ENCODE measurements at places on chromosomes 1 and 21.

DNA sequence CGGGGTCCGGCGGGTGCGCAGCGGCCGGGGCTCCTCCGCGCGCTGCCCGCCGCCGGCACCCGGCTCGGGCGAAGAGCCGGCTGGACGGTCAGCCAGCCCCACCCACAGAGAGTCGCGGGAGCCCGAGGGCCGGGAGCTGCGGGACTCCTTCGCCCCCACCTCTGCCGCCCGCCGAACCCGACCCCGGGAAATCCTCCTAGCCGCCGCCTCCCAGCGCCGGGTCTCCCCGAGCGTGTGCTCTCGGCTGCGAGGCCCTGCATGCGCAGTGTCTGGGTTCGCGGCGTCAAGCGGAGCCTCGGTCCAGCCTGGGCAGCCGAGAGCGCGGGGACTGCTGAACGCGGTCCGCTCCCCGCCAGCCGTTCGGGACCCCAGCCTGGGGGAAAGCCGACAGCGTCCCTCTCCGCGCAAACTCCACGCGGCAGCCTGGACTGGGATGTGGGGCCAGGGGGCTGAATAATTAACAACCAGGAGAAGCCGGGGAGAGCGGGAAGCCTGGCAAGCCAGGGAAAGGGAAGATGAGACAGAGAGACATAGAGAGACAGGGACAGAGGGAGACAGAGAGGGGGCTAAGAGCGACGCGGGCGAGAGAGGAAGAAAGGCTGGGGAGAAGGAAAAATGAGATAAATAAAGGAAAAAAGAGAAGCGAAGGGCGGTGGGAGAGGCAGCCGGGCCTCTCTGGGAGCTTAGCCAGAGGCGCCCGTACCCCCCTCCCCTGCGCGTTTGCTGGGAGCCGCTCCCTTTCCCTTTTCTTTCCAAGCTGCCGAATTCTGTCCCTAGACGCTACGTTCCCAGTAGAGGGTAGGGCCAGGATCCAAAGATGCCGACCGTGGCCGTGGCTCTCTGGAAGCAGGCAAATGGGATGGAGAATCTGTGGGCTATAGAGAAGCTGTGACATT is 64.2 kb downstream of the MEF2D start:
- no peak for DNase-seq

- no peak for DNase-seq
These were observed 61.6 kb downstream of the CD46 start for GRCh38 chr1:207813512-207813881.

DNA sequence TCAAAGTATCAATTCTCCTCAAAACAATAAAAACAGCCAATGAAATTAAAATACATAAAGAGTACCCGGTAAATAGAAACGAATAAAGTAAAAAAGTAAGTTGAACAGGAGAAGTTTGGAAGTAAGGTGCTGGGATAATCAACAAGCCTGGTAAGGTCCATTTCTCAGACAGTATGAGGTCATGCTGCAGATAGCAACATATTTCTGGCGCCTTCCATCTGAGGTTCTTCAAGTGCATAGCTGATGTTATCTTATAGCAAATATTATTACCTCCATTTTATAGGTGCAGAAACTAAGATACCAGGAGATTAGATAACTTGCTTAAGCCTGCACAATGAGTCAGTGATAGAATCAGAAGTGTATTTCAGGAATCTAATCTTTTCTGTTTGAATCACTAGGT is 23.7 kb upstream of the CEP350 start:
- DNase-seq: no peak

GRCh38 chr1:5616366-5617178 is 375.7 kb downstream of the NPHP4 start:
- DNase-seq: no peak

DNA sequence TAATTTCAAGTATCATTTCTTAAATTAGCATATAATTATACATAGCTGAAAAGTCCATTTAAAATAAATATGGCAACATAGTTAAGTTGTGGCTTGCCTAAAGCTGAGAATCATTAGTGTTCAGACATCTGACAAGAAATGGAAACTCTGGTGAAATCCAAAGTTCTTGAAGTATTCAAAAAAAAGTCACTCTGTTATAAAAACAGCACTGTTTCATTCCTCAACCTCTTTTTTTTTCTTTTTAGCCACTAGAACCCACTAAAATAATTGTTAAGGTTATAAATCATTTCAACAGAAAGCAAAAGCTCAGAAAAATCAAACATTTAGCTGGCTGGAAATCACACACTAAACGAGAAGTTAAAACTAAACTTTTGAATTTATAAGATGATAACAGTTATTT is 476.7 kb downstream of the LTN1 start:
- DNase-seq: no peak

DNA sequence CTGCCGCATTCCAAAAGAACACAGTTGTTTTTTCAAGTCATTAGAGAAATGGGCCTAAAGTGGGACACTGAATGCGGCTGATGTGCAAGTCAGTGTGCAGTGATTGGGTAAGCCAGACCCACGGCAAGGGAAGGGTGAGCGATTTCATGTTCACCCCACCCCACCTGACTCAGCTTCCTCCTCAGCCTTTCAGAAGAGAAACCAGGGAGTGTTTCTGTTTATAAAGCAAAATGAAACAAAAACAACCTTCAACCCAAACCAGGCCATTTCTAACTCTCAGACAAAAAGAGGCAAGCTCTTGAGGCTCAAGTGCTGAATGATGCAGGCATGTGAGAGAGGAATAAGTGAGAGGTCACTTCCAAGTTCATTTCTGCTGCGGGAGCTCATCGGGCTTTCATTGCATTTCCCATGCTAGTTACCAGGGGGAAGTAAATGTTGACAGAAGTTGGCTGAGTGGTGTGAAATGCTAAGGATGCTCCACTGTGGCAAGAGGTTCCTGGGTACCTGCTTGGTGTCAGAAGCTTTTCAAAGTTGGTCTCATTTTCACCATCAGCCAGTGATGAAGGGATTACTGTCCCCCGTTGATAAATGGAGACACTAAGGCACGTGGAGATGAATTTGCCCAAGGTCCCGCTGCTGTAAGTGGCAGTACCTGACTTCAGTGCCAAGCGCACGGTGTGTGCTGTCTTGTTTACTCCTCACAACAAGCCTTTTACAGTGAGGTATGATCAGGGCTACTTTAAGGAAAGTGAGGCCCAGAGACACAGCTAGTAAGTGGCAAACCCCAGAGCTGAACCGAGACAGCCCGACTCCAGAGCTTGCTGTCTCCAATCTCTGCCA is 29.1 kb downstream of the STPG1 start:
- no peak for DNase-seq

GRCh38 chr1:6239213-6239752 is 3.5 kb upstream of the ICMT start:
- DNase-seq: no peak

DNA sequence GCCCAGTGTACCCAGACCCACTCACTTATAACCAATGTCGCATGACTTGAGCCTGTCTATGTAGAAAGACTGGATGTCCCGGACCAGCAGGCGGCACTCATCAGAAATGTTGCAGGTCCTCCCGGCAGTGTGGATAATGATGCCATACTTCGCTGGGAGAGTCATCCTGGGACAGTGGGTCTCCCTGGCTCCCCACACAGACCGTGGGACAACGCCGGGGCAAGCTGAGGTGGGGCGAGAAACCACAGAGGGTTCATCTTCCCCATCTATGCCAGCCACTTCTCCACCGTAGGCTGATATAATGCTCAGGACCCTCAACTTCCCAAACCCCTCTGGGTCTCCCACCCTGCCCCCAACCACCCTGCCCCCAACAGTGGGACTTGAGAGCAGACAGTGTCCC is 8.3 kb downstream of the PGLYRP4 start:
- DNase-seq: no peak

DNA sequence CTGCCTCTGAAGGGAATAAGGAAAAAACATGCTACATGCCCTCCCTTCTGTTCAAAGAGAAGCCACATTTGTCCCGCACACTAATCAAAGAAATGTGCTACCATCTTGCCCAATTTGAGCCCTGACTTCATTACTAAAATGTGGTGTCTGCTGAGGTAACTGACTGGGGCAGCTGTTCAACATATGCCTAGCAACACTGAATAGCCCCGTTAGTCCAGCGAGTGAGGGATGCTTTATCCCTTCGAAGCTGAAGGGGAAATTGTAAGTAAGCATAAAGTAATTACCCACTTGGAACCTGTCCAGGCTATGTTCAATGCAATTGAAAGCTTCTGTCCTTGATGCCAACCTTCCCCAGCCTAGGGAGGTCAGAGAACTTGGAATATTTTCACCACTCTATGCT is 310.6 kb downstream of the SEC16B start:
- DNase-seq: no peak

GRCh38 chr1:229281339-229281926 is 10.5 kb downstream of the RAB4A start:
- no peak for DNase-seq

DNA sequence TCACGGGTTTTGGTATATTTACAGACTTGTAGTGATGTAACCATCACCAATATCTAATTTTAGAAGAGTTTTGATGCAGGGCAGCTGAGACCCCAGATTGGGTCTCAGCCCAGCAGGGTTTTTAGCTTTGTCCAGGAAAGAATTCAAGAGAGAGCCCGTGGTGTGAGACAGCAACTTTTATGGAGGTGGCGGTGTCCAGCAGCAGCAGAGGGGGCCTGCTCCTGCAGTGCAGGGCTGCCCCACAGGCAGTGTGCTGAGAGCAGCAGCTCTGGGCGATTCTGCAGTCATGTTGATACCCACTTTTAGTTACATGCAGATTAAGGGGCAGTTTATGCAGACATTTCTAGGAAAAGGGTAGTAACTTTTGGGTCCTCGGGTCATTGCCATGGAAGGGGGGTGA is 1.8 kb upstream of the EPHX1 start:
- no peak for DNase-seq

- DNase-seq: no peak
These were observed 78.2 kb upstream of the PGBD5 start for GRCh38 chr1:230504310-230504709.
